ENCODE measurements at places on chromosomes 1 and 21. TPM values are rescaled to one million over a fixed set of nuclear protein-coding genes. Genes with fewer than 3 reads are reported as not detected.

OR10Z1 gene
- not detected for polyA plus RNA-seq

OLFML2B gene
- 8.0 TPM for polyA plus RNA-seq

NR5A2 gene
- polyA plus RNA-seq: not detected

MYOG gene
- polyA plus RNA-seq: not detected

HUNK gene
- polyA plus RNA-seq: 0.13 TPM

LCE2B gene
- not detected for polyA plus RNA-seq

IGSF3 gene
- 0.38 TPM for polyA plus RNA-seq

CCDC18 gene
- 1.2 TPM for polyA plus RNA-seq

SLFNL1 gene
- 0.51 TPM for polyA plus RNA-seq

ATAD3C gene
- polyA plus RNA-seq: 0.08 TPM
